ENCODE measurements at places on chromosomes 16 and 17.

GRCh38 chr16:73113336-73113735 is 65.4 kb upstream of the ZFHX3 start:
- no peak for DNase-seq

GRCh38 chr16:30005341-30006094 is 5.3 kb downstream of the DOC2A start:
- no peak for DNase-seq

DNA sequence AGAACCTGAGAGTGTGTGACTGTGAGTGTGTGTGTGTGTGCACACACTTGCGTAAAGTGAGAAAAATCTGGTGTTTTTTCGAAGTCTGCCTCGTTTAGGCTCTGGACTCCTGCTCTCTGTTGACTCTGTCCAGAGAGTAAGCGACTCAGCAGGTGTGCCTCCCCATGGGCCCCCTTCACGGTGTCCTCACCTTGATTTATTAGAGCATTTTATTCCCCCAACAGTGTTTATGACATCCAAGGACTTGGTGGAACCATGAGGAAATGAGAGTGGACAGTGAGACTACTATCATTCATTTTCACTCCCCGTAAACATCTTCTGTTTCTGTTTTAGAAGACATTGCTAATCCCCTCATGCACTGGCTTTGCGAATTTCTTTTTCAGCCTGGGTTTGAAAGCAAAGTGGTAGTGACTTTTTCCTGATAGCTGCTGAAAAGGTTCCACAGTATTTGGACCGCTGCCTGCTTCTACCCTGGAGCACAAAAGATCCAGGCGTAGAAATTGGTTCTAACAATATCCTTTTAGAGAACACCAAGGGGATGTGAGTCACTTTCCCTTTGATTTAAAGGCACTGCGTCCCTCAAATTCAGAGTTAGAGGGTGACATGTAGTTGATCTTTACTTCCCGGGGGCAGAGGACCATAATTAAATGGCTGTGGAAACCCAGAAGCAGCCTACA is 218.2 kb downstream of the WWOX start:
- no peak for DNase-seq

DNA sequence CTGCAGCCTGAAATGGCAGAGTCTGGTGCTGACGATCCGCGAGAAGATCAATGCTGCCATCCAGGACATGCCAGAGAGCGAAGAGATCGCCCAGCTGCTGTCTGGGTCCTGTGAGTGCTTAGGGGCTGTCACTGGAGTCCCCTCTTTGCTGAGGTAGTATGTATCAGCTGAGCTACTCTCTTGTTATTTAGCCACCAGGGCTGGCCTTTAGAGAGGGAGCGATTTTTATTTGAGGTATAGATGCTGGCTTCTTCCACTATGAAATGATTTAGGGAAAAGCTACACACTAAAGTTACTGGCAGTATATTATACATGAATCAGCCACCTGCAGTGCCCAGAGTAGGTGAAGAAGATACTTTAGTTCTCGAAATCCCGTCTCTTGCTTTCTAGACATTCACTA is 2.6 kb downstream of the CDK5RAP3 start:
- no peak for DNase-seq

DNA sequence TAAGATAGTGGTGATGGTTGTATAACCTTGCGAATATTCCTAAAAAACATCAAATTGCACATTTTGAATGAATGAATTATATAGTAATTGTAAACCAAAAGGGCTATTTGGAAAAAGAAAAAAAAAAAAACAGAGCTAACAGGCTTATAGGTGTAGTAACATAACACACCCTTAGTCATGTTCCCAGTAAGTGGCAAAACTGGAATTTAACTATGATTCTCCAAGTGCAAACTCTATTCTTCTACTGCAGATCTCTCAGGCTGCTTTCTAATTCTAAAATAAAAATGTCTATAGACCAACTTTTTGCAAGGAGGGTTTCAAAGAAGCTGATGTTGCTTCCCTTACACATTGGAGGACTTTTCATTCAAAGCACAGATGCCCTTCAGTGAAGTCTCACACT is 293.2 kb upstream of the MON1B start:
- DNase-seq: no peak

- DNase-seq: no peak
Measured at GRCh38 chr17:12118617-12119016, 97.9 kb downstream of the MAP2K4 start.

- no peak for DNase-seq
Measured at GRCh38 chr16:55529018-55529417, 20.1 kb downstream of the LPCAT2 start.

GRCh38 chr17:1872976-1873375 is 43.2 kb downstream of the RPA1 start:
- DNase-seq: no peak

Data from T-cell (primary cell).